ENCODE measurements at places on chromosomes 16 and 17. TPM values are rescaled to one million over a fixed set of nuclear protein-coding genes. Genes with fewer than 3 reads are reported as not detected.

CDH3 gene
- polyA plus RNA-seq = 0.03 TPM

DNA sequence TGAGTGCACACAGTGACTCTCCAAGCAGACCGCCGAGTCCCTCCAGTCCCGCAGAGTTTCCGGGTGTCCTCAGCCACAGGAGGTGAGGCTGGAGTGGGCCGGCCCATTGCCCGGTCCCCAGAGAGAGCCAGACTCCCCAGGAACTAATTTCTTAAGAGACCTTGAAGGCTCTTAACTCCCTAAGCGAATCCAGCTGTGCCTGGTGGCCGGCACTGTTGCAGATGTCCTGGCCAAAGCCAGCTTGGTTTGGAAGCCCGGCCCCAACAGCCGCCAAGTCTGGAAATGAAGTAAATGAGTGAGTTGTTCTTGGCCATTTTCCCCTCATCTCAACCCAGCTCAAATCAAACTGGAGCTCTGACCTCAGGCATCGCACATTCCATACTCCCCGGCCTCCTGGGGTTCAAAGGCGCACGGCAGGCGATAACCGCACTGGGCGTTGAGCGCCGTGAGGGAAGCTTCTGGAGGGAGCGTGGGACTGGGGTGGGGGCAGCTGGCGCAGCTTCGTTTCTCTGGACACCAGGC, 42.0 kb downstream of the CMIP start:
- no peaks in the 10 kb centered on the region for H3K27me3 ChIP-seq
- no peak for DNase-seq
- H3K4me1 ChIP-seq = peaks cover 6% of the 10 kb centered on the region
- H3K4me3 ChIP-seq = no peak overlapping the region

DNA sequence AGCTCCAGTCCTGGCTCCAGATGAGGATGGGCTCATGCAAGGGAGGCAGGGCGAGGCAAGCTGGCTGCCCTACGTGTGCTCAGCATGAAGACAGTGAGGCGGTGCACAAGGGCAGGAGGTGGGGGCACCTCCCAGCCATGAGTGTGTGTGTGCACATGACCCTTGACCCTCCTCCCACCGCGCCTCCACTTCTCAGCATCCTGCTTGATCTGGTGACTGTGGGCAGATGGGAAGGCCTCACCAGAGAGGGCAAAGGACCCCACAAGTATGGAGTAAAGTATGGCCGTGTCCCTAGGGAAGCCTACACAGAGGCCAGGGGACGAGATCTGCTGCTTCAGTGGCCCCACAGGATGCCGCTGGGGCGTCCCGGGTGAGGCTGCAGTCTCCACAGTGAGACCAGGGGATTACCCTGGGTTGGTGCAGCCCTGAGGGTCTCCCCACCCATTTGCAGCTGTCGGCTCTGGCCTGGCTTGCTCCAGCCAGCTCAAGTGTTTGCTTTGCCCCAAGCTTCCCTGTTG, 7.9 kb upstream of the RNF222 start:
- no peak overlapping the region for H3K4me3 ChIP-seq
- no peak for DNase-seq
- no peak overlapping the region for H3K27ac ChIP-seq
- H3K4me1 ChIP-seq = no peaks in the 10 kb centered on the region

DNA sequence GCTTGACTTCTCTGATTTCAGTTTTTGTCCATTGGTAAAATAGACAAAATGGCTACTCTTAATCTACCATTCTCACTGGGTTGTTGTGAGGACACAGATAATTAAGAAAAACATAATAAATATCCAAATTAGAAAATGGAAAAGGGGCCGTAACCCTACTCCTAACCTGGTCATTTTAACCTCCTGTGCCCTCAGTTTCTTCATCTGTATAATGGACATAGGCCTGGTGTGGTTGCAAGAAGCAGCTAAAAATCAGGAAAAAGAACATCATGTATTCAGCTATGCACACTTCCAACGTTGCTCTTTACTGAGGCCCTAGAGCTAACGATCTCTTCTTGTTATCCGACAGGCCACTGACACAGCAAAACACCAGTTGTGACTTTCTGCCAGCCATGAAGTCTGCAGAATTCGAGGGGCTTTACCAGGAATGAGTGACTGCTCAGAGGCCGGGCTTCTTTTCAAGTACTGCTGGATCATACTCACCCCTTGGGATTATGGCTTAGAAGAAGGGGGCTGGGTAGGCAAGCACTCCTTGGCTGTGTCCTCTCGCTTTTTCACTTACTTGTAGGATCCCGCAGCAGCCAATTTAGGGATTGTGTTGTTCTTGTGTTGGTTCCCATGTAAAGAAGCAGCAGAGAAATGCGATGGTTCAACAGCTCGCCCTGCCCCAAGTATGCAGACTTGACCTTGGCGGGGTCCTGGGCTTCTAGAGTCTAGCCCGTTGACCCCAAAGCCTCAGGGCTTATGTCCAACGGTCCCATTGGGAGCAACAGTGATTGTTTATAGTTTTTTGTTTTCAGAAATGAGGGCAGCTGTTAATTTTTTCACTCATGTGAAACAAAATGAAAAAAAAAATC, 20.9 kb downstream of the LDAF1 start:
- H3K36me3 ChIP-seq = peaks cover 45% of the 10 kb centered on the region
- H3K27me3 ChIP-seq = no peaks in the 10 kb centered on the region

GRCh38 chr17:27446569-27447301, 9.5 kb upstream of the KSR1 start:
- no peak for DNase-seq
- no peak overlapping the region for H3K27ac ChIP-seq
- H3K36me3 ChIP-seq = no peaks in the 10 kb centered on the region
- no peak overlapping the region for H3K4me3 ChIP-seq
- H3K27me3 ChIP-seq = no peaks in the 10 kb centered on the region
- no peaks in the 10 kb centered on the region for H3K4me1 ChIP-seq
